ENCODE measurements at places on chromosomes 16 and 17.

DNA sequence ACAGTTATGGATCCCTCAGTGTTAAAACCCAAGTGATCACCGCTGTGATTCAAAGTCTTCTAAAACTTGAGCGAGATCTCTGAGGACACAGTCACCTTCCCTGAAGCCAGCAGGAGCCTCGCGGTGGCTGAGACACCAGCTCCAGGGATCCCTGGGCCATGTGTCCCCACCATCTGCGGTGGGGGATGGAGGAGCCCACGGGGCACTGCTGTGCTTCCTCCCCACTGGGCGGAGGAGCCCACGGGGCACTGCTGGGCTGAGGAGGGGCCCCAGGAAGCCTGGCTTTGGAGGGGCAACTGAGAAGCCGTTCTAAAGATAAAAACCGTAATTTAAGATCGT, 65.7 kb upstream of the METRNL start:
- no peak for DNase-seq

GRCh38 chr16:53518550-53519416, 15.8 kb upstream of the AKTIP start:
- DNase-seq = peak; percentile 65

DNA sequence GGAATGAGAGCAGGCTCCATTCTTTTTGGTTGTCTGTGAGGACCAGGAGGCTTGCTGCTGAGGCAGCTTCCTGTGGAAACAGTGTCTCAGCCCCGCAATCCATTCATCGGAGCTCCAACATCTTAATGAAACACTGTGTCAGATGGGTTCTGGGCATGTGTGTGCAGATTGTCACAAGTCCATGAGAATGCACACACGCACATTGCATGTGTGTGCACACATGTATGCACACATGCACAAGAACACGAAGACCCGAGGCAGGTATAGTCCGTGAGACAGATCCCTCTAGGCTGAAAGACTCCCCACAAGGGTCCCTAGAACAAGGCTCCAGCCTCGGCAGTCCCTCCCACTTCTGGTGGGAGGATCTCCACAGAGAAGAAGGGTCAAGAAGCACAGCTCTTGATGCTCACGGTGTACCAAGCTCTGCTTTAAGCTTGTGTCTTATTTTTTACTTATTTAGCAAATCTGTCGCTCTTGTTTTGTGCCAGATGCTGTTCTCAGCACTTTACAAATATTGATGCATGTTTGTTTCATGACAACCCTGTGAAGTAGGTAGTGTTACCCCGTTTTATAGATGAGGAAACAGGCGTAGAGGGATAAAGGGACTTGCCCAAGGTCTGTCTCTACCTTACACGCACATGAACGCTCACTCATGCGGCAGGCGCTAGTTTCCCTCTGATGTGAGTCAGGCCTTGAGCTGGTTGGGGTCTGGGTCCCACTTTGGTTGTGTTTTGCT, 213.1 kb downstream of the SEC14L1 start:
- DNase-seq = no peak

GRCh38 chr16:81319221-81319912, 4.6 kb downstream of the GAN start:
- peak; percentile 85 for DNase-seq

GRCh38 chr16:74661064-74661463, 5.6 kb downstream of the RFWD3 start:
- no peak for DNase-seq

GRCh38 chr17:45277992-45278391, 16.1 kb upstream of the SPATA32 start:
- DNase-seq = peak; percentile 53

DNA sequence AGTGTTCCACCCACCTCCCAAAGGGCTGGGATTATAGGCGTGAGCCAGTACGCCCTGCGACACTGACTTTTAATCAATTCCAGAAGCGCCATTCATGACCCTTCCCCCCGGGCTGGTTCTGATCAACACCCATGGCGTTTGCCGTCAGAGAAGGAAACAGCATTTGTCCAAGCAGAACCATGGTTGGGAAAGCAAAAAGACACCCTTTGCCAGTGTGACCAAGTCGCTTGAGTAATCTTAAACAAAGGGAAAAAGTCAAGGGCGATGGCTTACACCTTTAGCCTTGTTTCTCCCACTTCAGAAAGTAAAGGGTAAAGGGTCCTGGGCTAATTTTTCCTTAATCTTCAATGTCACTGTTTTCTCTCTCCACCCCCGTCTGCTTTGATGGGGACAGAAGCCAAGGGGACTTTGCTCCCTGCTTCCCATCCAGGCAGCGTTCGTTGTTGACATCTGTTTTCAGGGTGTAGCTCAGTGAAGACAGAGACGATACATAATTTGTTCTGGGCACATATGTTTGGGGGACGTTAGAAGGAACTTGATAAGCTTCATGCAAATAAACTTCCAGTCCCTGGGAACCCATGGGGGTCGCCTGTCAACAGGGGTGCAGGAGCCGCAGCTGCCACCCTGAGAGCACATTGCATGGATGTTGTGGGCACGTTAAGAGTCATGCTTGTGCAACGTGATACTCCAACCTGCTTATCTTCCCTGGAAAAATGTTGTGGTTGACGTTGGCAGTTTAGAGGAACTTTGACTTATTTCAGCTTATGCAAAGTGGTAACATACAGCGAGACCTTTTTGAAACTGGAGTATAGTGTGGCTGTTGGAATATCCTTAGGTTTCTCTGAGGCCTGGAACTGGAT, 50.6 kb upstream of the TANGO6 start:
- peak; percentile 82 for DNase-seq

DNA sequence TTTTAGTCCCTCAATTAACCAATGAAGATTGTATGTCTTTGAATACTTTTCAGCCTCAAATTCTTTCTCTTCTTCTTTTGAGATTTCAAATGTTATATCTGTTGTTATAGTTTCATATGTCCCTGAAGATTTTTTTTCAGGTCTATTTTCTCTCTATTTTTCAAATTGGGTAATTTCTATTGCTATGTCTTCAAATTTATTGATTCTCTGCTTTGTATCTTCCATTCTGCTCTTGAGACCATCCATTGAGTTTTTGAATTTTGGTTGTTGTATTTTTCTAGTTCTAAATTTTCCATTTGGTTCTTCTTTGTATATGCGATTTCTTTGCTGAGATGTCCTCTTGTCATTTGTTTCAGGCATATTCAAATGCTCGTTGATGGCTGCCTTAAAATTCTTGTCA, 26.7 kb downstream of the MAP2K6 start:
- DNase-seq = no peak

DNA sequence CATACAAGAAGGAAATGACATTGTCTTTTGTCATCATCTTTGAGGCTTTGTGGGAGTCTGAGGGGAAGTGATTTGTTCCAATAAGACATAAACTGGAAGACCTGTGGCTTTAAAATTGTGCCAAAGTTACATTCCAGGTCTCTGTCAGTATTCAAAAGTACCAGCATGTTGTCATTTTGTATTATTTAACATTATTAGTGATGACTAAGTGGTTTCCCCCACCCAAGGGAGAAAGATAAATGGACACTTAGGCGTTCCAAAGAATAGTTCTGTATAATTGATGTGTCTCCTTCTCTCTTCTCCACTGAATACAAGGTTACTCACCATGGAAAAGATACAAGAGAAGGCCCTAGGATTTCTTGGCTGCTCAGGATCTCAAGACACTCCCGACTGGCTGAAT, 3.8 kb downstream of the CFAP97D1 start:
- DNase-seq = no peak

DNA sequence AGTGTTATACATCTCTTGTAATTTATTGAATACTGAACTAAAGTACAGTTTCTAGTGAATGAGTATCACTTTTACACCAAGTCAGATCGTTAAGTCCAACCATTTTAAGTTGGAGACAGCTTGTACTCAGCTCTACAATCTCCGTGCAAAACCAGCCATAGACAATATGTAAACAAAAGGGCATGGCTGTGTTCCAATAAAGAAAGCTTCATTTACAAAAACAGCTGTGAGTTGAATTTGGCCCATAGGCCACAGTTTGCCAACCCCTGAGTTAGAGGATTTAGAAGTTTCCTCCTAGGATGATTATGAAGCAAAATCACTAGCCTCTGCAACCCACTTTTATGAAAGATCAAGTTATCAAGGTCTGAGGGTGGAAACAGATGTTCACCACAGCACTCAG, 105.7 kb upstream of the RCVRN start:
- DNase-seq = no peak

DNA sequence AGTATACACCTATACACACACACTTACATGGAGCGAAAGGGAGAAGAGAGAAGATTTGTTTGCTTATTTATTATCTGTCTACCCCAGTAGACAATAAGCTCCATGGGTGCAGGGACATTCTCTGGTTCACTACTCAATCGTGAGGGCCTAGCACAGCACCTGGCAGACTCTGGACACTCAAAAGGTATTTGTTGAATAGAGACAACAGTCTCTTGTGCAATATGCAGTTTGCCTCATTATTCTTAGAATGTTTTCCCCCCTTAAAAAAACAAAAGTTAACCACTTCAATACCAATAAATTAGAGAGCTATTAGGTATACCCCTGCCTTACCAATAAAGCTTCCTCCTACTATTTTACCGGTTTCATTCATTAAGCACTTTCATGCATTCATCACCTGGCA, 2.0 kb downstream of the AKAP10 start:
- DNase-seq = no peak

DNA sequence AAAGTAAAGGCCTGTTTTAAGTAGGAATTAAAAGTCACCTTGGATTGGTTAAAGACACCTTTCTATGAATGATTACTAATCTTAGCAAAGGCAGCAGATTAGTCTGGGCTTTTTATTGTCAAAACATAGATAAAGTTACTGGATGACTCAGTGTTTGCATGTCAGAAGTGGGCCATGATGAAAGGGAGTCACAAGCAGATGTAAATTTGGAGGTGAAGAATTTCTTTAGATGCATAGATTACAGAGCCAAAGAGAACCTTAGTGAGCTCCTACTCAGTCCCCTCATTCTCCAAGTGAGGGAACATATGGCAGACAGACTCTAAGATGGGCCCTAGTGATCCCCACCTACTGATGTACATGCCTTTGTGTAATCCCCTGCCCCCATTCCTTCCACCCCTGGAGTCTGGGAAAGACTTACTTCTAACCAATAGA, 124.5 kb downstream of the HS3ST3A1 start:
- DNase-seq = peak; percentile 79

GRCh38 chr16:84332975-84333684, 35.2 kb upstream of the ATP2C2 start:
- no peak for DNase-seq

DNA sequence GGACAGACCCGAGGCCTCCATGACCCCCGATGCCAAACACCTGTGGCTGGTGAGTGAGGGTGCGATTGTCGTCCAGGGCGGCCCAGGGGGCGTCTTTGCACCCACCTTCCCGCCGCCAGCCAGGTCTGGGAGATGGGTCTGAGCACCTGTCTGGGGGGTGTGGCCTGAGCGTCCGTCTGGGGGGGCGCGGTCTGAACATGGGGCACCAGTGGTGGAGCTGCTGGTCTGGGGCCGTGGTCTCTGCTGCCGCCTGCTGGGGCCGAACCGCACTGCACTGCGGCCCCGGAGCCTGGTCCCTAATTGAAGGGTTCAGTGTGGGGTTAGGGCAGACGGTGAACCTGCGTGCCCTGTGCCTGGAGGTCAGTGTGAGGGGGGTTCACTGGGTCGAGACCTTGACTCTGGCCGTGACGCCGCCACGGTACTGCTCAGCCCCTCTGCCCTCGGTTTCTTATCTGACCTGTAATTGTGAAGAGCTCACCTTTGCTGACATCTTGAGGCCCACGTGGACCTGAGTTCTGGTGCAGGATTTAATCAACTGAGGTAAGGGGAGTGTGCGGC, 12.6 kb upstream of the TCF25 start:
- DNase-seq = peak; percentile 54

GRCh38 chr17:6392609-6393350, 42.1 kb downstream of the AIPL1 start:
- no peak for DNase-seq

DNA sequence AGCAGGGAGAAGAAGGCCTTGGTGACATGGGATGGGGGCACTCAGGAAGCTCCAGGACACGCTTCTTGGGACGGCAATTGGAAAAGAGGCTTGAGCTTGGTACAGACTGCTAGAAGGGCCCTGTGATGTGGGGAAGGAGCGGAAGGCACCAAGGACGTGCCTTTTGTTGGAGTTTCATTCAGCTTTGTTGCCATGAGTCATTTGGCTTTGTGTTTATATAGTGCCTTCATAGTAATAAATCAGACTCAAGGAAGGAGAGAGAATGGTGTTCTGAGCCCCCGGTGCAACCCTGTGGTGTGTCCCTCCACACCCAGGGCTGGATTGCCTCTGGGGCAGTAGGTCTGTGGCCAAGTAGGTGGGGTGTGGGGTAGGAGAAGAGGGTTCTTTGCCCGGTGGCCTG, 7.4 kb upstream of the TBX4 start:
- no peak for DNase-seq

DNA sequence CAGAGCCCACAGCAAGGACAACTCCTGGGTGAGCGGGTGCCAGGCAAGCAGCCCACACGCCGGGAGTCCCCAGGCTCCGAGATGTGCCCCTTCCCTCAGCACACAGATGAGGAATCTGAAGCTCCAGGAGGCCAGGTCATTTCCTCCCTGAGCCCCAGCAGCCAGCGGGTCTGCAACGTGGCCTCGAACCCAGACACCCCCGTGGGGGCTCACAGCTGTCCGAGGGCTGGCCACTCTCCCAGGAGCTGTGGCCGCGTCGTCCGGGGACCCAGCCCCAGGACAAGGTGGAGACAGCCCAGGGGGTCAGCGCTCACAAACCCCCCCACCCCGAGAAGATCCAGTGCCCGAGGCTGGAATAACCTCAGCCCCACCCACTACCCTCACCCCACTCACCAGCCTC, 17.4 kb upstream of the C1QTNF8 start:
- DNase-seq = no peak

- DNase-seq = no peak
Observed at GRCh38 chr17:78996781-78997201, 12.8 kb downstream of the CANT1 start.

- no peak for DNase-seq
Observed at GRCh38 chr16:11355862-11356261, 10.6 kb downstream of the RMI2 start.

GRCh38 chr16:11127610-11128195, 128.3 kb downstream of the SOCS1 start:
- no peak for DNase-seq

DNA sequence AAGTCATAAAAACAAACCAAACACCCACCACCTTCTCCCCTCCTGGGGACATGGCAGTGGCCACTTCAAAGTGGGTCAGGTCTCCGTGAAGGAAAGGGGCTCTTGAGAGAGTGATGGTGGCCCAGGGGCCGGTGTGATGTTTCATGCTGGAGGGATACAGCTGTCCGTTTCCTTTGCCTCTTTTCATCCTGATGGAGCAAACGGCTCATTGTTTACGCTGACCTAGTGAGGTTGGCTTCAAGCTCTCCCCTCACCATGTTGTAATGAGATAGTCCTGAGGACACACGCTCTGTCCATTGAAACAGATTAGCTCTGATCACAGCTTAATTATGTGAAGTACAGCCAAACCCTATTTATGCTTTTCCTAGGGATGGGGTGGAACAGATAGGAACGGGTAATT, 34.2 kb downstream of the CDH13 start:
- DNase-seq = no peak

GRCh38 chr17:8087075-8087951, at the start of gene ALOX12B:
ALOX12B (minus strand) TSS chr17:8087716; CDS start chr17:8087442, 274 bp downstream.
- DNase-seq = no peak

GRCh38 chr17:63698381-63698885, 1.5 kb downstream of the LIMD2 start:
- DNase-seq = no peak

GRCh38 chr17:40610359-40610758, 37.3 kb downstream of the SMARCE1 start:
- DNase-seq = no peak

Data from choroid plexus epithelial cell (primary cell).